ENCODE measurements at places on chromosomes 3 and 15. TPM values are rescaled to one million over a fixed set of nuclear protein-coding genes. Genes with fewer than 3 reads are reported as not detected.

GRCh38 chr3:33749546-33750210 lies 31.6 kb upstream of the CLASP2 start:
- no peak for DNase-seq

DNA sequence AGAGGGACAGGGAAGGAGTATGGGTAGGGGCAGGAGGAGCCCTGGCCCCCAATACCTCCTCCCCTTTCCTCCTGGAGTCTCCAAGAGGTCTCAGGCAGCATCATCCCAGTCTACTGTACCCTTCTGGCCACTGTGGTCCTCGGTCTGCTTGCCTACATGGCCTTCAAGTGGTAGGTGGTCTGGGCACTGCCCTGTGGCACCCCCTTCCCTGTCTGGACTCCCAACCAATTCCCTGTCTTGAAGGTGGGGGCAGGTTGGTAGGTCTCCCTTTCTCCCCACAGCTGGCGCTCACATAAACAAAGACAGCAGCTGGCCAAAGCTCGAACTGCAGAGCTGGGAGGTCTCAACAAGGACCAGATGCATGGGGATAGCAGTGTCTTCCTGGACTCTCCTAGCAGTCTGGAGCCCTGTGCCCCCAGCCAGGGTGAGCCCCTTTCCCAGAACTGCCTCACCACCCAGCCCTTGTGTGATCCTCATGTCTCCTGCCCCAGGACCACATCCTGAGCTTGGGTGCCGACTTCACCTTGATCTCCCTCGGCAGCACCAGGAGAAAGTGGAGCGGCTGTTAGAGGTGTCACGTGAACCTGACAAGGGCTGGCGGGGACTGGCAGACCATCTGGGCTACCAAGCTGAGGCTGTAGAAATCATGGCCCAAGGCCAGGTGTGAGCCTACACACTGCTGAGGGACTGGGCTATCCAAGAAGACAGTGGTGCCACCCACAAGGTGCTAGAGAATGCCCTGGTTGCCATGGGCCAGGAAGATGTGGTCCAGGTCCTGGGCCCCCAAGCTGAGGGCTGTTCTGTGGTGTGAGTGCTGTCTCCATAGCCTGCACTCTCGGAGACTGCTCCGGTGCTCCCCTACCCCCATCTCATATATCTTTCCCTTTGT lies 33.1 kb downstream of the NBEAL2 start:
- no peak for DNase-seq

- DNase-seq: no peak
Measured at GRCh38 chr3:149673393-149673792, 15.6 kb upstream of the WWTR1 start.

GRCh38 chr3:39108200-39108710 lies 775 bp downstream of the TTC21A start:
- DNase-seq: no peak

DNA sequence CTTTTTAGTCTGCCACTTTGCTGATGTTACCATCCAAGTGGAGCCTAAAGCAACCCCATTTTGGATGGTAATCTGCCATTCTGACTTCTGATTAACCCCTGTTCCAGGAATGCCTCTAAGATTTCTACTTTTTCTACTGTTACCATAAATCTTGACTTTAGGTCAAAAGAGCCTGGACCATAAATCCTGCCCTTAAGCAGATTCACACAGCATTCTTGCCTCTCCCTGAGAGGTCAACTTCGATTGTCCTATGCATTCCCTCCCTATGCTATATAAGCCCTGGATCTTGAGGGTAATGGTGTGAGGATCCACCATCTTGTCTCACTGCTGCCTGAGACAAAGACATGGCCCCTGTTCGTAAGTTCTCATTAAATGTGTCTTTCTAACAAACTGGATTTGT lies 177.3 kb downstream of the GABRB3 start:
- no peak for DNase-seq

GRCh38 chr15:92614301-92614700 lies 41.3 kb downstream of the FAM174B start:
- no peak for DNase-seq

The PHLDB2 gene
- 77.1 TPM for total RNA-seq

Measured in uterus (tissue), 4 donors.